Activated naive CD4-positive, alpha-beta T cell treated with anti-CD3 and anti-CD28 coated beads, Interleukin-2, amount 50 U/mL, for 16 hours (primary cell): ENCODE measurements at places on chromosomes 6 and 20.

- no peak for DNase-seq
Observed at GRCh38 chr20:51803148-51803854, 980 bp upstream of the SALL4 start.

- DNase-seq: no peak
Observed at GRCh38 chr6:93243231-93243778, 176.1 kb downstream of the EPHA7 start.

- no peak for DNase-seq
Observed at GRCh38 chr6:23266536-23266935, 697.2 kb downstream of the HDGFL1 start.

- no peak for DNase-seq
Observed at GRCh38 chr20:20593447-20594170, 118.8 kb downstream of the RALGAPA2 start.

GRCh38 chr6:133623621-133624020 is 265.3 kb upstream of the TCF21 start:
- DNase-seq: no peak

DNA sequence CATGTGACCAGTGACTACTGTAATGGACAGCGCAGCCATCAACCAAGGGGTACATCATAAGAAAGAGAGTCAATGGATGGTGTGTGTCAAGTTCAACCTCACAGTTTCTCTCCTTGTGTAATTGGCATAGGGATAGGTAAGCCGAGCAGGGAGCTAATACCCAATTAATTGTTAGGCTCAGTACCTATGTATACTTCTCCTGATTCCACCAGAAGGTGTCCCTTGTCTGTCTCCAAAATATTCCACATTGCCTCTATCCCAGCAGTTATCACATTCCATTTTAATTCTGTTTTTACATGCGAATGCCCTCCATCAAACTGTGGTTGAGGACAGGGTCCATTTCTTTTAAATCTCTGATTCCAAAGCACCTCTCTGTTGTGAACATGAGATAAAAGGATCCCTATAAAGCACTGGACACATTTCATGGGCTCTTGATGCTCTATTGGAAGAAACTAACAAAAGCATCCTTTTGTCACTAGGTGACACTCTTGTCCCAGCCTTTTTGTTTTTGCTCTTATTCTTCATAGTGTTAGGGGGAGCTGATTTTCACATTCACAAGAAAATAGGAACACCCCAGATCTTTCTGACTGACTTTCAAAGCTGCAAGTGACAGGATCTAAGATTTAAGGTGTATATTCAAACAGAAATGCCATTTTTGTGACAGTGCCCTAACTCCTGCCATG is 38.9 kb downstream of the FBXO9 start:
- no peak for DNase-seq

DNA sequence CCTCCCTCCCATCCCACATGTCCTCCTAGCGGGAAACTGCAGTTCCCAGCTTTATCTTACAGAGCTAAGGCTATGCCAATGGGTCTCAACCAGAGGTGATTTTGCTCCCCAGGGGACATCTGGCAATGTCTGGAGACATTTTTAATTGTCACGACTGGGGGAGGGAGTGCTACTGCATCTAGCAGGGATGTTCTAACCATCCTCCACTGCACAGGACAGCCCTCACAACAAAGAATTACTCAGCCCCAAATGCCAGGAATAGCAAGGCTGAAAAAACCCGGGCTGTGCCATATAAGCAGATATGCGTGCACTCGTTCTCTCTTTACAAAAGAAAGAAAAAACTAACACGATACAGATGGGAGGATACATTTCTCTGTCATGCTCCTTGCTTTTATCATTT is 8.5 kb downstream of the MRPS18A start:
- DNase-seq: no peak

DNA sequence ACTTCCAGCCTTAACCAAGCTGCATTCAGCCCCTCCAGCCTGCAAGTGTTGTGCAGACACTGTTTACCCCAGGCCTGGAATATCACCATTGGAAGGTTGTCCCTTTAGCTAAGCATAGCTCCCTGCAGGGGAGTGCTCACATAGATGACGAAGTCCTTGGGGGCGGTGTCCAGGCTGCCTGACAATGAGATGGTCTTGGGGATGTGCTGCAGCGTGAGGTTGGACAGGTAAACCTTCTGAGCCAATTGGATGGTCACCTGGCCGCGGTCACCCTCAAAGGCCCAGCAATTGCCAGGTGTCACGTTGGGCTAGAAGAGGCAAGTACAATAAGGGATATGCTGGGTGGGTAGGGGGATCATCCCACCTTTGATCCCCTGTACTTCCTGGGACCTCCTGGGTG is 18.6 kb downstream of the SUN5 start:
- DNase-seq: no peak

GRCh38 chr6:133991096-133991593 is 38.1 kb downstream of the TBPL1 start:
- no peak for DNase-seq

- DNase-seq: no peak
Observed at GRCh38 chr6:125764121-125764671, 14.8 kb downstream of the HEY2 start.

- peak; percentile 46 for DNase-seq
Observed at GRCh38 chr6:125791151-125791819, 525 bp downstream of the NCOA7 start.

GRCh38 chr20:16707674-16708073 is 22.2 kb upstream of the SNRPB2 start:
- DNase-seq: no peak

- DNase-seq: no peak
Observed at GRCh38 chr20:37249304-37249703, 12.3 kb downstream of the GHRH start.

DNA sequence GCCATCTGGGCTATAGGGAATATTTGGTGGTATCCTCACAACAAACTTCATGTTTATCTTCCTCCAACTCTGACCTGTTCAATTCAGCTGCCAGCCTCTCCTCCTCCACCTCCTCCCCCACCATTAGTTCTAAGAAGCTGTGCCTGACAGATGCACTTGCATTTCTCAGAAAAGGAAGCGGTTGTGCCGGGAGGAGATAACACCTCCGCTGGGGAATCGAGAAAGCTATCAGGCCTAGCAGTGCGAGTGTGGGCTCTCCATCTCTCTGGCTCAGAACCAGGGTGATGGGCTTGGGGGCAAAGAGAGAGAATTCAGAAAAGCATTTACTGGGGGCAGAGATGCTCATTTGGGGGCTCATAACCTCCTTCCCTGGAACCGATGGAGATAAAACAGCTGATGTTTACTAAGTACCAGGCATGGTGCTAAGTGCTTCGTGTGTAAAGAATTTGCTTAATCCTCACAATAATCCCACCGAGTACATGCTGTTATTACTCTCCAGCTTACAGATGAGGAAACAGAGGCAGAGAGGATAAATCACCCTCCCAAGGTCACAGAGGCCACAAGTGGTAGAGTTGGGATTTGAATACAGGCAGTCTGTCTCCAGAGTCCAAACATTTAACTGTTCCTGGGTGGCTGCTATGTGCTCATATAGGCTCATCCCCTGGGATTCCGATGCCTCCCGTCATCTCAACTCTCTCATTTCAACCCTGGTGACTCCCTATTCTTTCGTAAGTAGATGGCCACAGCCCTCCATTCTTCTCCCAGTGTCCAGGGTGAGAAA is 38.3 kb downstream of the COX4I2 start:
- DNase-seq: peak; percentile 44

DNA sequence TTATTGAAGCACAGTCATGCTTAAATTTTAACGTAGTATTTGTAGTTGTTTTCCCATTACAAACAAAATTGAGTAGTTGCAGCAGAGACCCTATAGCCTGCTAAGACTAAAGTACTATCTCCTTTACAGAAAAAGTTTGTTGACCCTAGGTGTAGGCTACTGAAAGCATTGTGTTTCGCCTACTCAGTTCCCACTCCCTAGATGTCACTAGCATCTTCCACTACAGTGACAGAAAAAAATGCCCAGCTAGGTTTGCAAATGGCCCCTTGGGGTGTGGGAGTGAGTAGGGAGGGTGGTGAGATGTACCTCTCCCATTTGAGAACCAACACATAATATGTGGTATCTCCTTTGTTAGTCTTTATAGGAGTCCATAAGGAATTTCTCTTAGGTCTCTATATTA is 34.5 kb downstream of the UBR2 start:
- DNase-seq: no peak
